CD4-positive, alpha-beta T cell treated with Interferon gamma for 1 hour (primary cell): ENCODE measurements at places on chromosomes 3 and 15.

DNA sequence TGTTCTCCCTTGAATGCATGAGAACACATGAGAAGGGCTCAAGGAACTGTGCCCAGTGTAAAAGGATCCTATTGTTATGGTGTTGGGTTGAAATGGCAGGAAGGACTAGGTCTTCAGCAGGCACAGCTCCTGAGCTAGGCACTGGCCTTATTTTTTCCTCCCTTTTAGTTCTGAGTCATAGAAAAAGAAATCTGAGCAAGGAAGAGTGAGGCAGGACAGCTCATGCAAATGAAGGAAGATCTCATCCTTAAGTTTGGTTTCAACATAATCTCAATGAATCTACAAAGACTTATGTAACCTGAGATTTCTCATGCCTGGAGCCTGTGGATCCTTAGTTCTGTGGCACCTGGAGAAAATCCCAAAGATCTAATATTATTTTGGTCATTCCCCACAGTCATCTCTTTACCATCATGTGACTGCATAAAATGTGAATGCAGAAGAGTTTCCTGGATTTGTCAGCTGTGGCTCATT is 188.6 kb upstream of the TBL1XR1 start:
- no peak for DNase-seq

DNA sequence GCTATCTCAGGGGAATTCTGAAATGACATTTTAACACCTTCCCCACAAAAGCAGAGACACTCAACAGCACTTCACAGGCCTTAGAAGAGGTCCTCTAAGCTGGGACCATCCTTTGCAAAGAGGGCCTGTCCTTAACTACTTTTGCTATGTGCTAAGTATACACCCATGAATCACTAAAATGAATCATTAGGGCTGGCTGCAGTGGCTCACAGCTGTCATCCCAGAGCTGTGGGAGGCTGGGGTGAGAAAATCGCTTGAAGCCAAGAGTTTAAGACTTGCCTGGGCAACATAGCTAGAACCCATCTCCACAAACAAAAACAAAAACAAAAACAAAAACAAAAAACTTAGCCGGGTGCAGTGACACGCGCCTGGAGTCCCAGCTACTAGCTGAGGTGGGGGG is 53.9 kb upstream of the MELTF start:
- DNase-seq: no peak

GRCh38 chr3:21697707-21698106 is 53.3 kb downstream of the ZNF385D start:
- no peak for DNase-seq

DNA sequence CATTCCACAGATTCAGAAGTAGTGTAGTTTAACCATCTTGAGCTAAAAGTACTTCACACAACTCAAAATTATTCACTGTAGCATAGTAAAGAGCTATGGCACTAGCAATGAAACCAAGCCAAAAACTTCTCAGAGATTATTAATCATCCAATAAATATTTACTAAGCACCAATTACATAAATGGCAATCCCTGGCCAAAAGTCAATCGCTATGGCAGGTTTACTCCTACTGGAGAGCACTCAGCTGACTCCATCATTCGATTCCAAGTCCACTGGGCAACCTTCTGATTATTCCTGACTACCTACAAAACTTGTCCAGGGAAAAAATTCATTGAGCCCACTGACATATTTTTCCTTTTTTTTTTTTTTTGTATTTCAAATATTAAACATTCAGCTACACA is 23.9 kb downstream of the ATP13A3 start:
- no peak for DNase-seq

DNA sequence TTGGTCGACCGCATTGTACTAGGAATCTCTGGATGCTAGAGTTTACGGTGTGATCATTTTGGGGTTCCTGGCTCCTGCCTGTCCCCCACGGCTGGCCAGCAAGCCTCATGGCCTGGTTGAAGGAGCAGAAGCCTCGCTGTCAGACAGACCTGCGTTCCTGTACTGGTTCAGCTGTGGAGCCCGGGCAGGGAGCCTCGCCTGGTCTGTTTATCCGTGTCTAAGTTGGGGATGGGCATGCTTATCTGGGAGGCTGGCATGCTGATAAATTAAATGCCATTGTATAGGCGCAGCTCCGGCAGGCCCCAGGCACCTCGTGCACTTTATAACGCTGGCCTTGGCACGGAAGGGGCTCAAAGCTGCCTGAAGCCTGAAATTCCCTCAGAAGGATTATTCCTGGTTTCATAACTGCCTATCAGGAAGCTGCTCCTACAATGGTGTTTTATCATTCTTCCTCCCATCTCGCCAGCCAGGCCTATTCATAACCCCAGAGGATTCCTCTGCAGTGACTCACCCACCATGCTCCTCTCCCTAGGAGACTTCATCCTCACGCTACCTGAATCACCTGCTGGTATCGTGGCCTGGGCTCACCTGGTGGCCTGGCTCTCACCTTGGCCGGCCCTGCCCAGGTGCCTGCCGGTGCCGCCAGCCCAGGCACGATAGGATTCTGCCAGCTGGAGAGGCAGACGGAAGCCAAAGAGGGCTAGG is 110.9 kb downstream of the ASB7 start:
- DNase-seq: no peak

GRCh38 chr3:31275583-31275982 is 257.1 kb upstream of the STT3B start:
- no peak for DNase-seq

DNA sequence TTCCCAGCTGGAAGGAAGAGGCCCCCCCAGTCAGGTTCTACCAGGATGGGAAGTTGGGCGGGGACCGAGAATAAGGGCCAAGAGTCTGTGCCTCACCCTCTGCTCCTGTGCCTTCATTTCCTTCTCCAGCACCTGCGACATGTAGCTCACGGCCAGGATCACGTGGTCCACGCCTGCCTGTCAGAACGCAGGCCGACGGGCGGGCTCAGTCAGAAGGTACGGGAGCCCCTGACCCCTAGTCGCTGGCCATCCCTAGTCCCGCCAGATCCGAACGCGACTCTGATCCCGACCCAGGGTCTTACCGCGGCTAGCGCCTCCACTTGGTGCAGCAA is 489 bp downstream of the GMPPB start:
- DNase-seq: peak; percentile 59

DNA sequence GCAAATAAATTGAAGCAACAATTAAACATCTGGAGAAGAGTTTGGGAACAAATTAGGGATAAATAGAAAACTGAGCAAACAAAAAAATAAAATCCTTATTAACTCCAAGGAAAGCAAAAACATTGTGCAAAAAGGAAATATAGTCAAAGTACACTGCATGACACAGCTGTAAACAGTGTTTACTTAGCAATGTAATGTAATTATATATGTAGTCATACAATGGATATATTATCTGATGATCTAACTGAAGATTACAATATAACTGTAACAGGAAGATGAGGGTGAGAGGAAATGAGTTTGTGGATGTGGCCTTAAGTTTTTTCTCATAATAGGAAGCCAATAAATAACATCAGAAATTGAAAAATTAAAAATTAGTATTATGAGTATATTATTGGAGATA is 42.5 kb downstream of the SCN10A start:
- no peak for DNase-seq

- DNase-seq: no peak
Measured at GRCh38 chr3:85737846-85738245, 779.1 kb downstream of the CADM2 start.

GRCh38 chr3:162540421-162540820 is 1043.8 kb downstream of the OTOL1 start:
- no peak for DNase-seq

GRCh38 chr15:65212097-65212496 is 824 bp upstream of the CILP start:
- peak; percentile 33 for DNase-seq

- DNase-seq: no peak
Measured at GRCh38 chr3:94183551-94183950, 120.7 kb downstream of the NSUN3 start.

GRCh38 chr3:143978263-143978631 is 6.6 kb downstream of the DIPK2A start:
- DNase-seq: no peak

DNA sequence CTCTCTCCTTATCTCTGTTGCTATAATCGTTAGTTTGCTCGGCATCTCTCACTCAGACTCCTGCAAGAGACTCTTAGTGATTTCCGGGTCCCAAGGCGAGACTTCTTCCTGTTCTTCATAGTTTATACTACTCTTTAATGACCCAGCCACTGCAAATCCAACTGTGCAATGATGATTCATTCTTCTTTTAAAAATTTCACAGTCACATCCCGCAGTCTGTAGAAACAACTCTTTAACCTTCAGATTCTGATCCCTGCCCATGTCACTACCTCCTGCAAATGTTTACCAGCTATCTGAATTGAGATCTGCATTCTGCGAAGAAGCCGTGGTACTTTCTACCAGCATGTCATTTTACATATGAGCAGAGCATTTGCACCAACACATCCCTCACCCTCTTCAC is 2.8 kb upstream of the VGLL3 start:
- no peak for DNase-seq
